ENCODE measurements at places on chromosomes 6 and 20.

DNA sequence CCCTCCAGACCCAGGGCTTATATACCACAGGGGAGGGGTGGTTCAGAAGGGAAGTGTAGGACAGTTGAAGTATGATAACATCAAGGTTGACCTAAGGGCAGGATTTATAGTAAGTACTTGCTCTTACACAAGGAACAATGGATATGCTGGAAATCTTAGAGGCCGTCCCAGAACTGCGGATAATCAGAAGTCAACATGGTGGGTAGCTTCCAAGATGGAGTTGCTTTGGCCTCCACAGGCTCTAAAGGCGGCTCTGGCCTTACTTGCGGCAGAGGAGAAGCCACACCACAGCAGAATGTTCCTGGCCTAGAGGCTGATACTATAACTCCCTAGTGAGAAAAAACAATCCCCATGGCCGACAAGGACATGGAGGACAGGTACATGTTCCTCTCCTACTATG lies 344.7 kb downstream of the CDC5L start:
- DNase-seq = no peak

DNA sequence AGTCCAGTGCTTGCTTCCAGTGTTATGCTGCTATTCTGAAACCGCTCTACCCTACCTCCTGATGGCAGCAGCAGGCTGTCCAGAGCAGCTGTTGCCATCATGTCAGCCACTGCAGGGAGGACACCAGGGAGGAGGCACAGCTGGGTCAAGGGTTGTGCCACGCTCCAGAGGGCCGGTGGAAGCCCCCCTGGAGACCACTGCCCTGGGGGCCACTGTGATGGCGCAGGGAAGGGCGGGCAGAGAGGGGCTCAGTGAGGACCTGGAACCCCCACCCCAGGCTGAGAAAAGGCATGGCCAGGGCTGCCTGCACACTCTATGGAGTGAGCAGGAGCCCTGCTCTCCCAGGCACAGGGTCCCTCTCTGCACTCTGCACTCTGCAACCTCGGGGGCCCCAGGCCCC lies 271.3 kb upstream of the BTBD3 start:
- DNase-seq = no peak

GRCh38 chr20:12305188-12305950 lies 387.7 kb downstream of the BTBD3 start:
- no peak for DNase-seq

- peak; percentile 69 for DNase-seq
Observed at GRCh38 chr6:41940759-41941279, 789 bp downstream of the CCND3 start.

DNA sequence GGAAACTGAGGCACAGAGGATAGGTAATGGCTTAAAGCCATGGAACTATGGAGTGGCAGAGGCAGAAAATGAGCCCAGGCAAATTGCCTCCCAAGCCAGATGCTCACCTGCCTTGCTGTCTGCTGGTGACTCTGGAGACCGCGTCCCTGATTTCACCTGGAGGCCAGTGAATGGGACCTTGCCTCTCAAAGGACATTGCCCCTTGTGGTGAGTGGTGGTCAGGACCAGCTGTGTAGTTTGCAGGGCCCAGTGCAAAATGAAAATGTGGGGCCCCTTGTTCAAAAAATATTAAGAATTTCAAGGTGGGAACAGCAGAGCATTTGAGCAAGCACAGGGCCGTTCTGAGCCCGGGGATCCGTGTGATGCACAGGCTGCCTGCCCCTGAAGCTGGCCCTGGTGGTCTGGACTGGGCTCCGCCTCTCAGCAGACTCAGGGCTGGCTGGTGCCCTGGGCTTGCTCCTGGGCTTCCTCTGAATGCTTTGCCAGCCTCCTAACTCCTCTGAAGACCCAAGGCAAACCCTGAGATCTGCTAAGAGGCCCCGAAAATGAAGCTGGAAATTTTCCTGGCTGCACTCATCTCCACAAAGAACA lies 19.8 kb upstream of the KCNG1 start:
- no peak for DNase-seq

- DNase-seq = peak; percentile 62
Observed at GRCh38 chr20:32457479-32457986, 99.4 kb downstream of the ASXL1 start.

- no peak for DNase-seq
Observed at GRCh38 chr20:14178952-14179351, 158.5 kb downstream of the FLRT3 start.

DNA sequence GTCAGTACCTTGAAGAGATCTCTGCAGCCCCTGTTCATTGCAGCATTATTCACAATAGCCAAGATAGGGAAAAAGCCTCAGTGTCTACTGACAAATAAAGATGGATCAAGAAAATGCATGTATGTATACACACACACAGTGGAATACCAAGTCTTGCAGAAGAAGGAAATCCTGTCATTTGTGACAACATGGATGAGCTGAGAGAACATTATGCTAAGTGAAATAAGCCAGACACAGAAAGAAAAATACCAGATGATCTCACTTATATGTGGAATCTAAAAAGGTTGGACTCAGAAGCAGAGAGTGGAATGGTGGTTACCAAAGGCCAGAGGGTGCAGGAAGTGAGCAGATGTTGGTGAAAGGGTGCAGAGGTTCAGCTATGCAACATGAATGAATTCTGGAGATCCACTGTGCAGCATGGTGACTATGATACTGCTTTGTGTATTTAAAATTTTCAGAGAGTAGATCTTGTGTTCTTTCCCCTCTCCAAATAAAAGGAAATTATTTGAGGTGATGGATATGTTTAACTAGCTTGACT lies 11.0 kb upstream of the SLC22A1 start:
- DNase-seq = no peak

GRCh38 chr20:48283470-48284110 lies 498.3 kb upstream of the SULF2 start:
- DNase-seq = peak; percentile 42

DNA sequence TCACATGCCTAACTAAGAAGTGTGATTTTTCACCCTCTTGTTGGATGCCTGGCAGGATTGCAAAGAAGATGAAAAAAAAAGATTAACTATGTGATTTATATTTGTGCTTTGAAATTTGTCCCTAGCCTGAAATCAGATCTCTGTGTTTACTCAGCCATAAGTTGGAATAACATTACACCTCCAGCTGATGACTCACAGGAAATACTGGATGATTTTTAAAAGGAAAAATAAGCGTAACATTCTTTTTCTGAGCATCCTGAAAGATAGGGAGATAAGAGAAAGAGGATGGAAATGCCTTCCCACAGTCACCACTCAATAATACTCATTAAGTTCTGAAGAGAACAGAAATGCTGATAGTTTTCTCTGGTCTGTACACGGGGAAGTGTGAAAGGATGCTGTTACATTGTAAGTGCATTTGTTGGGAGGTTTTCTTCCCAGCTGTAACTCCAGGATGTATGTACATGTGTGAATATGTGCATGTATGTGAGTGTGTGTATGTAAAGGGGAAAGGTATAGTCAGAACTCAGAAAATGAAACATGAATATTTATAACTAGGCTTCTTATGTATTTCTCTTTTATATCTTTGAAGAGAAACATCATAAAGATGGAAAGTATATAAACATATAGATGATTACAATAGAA lies 37.4 kb upstream of the RIPPLY2 start:
- DNase-seq = no peak

- DNase-seq = no peak
Observed at GRCh38 chr6:127517693-127518092, 1.4 kb downstream of the MTCL3 start.

GRCh38 chr6:52050051-52050405 lies 37.4 kb downstream of the PKHD1 start:
- DNase-seq = no peak

DNA sequence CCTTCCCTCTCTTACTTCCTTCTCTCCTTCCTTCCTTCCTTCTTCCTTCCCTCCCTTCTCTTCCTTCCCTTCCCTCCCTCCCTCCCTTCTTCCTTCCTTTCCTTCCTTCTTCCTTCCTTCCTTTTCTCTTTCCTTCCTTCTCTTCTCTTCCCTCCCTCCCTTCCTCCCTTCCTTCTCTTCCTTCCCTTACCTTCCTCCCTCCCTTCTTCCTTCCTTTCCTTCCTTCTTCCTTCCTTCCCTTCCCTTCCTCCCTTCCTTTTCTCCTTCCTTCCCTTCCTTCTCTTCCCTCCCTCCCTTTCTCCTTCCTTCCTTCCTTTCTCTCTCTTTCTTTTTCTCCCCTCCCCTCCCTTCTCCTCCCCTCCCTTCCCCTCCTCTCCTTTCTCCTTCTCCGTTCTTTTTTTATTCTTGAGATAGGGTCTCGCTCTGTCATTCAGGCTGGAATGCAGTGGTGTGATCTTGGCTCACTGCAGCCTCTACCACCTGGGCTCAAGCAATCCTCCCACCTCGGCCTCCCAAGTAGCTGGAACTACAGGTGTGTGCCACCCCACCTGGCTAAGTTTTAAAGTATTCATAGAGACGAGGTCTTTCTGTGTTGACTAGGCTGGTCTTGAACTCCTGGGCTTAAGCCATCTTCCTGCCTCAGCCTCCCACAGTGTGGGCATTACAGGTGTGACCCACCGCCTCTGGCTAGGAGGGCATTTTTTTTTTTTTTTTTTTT lies 1.1 kb upstream of the ZNF512B start:
- DNase-seq = no peak

DNA sequence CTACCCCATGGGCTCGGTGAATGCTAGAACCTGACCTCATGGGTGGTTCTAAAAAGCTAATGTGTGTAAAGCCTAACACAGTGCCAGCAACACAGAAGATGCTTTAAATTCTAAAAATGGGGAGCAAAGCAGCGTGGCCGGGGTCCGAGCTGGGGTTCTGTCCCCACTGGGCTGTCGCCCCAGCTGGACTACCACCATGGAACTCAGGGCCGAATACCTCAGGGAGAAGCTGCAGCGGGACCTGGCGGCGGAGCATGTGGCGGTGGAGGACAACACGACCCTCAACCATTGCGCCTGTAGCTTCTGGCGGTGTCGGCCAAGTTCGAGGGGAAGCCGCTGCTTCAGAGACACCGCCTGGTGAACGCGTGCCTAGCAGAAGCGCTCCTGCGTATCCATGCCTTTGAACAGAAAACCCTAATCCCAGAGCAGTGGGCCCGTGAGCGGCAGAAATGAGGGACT lies 8.4 kb downstream of the SOX4 start:
- no peak for DNase-seq

DNA sequence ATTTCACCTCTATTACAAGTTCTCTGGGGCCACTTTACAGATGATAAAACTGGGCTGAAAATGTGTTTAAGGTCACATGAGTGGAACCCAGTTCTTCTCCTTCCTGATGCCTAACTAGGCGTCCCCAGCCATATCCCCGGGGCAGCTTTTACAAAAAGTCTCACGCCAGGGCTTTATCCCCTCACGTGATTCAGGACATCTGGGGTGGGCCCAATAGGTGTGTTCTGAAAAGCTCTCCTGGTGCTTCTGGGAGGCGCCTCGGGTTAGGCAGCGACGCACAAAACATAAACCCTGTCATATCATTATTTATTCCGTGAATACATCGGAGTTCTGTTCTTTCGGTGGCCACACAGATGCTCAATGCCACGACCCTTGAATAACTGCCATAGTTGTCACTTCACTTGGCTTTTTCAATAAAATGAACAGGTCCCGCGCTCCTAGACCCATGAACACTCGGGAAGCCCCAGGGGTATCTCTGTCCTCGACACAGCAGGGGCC lies 32.1 kb downstream of the SF3B5 start:
- DNase-seq = no peak

- no peak for DNase-seq
Observed at GRCh38 chr6:166343150-166343487, 774 bp upstream of the SFT2D1 start.

GRCh38 chr20:13389115-13389514 lies 168.0 kb downstream of the ISM1 start:
- no peak for DNase-seq

DNA sequence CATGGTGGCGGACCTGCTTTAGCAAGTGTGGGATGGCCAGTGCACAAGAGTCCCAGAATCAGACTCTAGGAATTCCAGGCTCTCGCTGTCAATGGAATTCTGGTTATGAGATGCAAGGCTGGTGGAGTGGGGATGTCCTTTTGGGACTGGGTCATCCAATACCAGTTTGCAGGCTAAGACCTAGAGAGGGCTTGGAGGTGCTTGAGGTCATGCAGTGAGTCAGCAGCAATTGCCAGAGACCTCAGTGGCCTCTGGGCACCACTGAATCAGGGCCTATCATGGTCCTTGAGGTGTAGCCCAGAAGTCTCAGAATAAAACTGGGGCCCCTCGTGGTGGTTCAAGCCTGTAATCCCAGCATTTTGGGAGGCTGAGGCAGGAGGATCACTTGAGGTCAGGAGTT lies 1.4 kb upstream of the SCRT2 start:
- DNase-seq = no peak

GRCh38 chr6:96582436-96582835 lies 19.5 kb downstream of the FHL5 start:
- no peak for DNase-seq

DNA sequence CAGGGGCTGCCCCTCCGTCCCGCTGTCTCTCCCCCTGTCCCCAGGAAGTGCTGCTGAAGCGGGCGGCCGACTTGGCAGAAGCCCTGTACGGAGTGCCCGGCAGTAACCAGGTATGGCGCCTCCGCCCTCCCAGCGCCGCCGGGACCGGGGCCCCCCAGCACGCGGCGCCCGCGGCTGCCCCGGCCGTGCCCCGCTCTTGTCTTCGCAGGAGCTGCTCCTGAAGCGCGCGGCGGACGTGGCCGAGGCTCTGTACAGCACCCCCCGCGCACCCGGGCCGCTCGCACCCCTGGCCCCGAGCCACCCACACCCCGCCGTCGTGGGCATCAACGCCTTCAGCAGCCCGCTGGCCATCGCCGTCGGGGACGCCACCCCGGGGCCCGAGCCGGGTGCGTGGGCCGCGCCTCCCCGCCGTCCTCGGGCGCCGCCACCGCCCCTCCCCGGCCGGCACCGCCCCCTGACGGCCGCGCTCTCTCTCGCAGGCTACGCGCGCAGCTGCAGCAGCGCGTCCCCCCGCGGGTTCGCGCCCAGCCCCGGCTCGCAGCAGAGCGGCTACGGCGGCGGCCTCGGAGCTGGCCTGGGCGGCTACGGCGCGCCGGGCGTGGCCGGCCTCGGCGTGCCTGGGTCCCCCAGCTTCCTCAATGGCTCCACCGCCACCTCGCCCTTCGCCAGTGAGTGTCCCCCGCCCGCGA lies 48.4 kb downstream of the CPXM1 start:
- DNase-seq = no peak

DNA sequence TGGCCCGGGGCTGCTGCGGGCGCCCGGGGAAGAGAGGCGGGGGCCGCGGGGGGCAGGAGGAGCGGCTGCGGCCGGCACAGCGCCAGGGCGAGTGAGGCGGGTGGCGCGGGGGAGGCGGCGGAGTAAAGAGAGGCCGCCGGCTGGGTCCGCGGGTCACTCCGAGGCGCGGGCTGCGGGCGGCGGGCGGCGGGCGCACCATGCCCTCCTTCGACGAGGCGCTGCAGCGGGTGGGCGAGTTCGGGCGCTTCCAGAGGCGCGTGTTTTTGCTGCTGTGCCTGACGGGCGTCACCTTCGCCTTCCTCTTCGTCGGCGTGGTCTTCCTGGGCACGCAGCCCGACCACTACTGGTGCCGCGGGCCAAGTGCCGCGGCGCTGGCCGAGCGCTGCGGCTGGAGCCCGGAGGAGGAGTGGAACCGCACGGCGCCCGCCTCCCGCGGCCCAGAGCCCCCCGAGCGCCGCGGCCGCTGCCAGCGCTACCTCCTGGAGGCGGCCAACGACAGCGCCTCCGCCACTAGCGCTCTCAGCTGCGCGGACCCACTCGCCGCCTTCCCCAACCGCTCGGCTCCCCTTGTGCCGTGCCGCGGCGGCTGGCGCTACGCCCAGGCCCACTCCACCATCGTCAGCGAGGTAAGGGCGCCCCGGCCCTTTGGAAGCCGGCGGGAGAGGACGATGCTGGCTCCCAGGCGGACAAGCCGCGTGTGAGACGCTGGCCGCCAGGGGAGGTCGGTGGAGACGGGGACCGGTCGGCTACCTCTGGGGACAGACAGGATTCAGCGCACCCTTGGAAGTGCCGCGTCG lies at the start of gene SLC22A3:
Gene SLC22A3, plus strand, starts transcription at position 156 of the 797 bp plus-strand sequence. Its CDS starts 42 bp downstream, at position 198.
- peak; percentile 48 for DNase-seq

- no peak for DNase-seq
Observed at GRCh38 chr6:30769088-30769852, 24.9 kb upstream of the IER3 start.
